NCI-H1436 treated with DMSO at 0.1 percent for 48 hours (cell line): ENCODE measurements at places on chromosomes 2 and 18.

- DNase-seq, result no peak
Observed at GRCh38 chr18:53907921-53908320, 316.5 kb downstream of the MBD2 start.

- no peak for DNase-seq
Observed at GRCh38 chr18:5166606-5167280, 30.3 kb downstream of the AKAIN1 start.

DNA sequence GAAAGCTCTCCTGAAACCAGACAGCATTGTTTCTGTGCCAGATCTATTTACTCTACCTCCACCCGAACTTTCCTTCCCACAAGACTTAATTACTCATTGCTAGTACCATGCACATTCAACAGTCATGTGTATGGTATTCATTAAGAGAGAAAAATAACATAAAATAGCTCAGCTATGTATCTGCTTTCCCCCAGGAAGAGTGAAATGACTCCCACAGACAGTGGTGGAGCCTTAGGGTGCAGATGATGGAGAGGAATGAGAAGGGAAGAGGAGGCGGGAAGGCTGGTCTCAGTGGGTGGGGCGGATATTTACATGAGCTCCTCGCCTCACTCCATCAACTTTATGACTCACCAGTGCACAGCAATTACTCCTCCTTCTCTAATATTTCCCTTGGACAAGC is 724.5 kb downstream of the EPHA4 start:
- no peak for DNase-seq

DNA sequence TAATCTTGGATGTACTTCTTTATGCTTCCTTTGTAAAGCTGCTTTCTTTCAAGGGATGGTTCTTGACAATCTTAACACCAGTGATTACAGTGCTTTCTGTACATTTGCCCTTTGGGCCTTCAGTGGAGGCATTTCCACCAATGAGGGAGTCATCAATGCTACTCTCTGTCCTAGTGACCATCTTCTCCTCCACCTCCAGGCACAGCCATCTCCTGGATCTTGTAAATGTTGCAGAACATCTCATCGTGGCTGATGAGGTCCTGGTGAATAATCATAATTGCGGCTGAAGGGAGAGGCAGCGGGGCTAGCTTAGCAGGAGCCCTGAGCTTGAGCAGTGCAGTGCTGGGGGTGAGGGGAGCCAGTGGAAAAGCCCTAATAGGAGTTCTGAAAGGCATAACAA is 32.5 kb downstream of the IDH1 start:
- no peak for DNase-seq

DNA sequence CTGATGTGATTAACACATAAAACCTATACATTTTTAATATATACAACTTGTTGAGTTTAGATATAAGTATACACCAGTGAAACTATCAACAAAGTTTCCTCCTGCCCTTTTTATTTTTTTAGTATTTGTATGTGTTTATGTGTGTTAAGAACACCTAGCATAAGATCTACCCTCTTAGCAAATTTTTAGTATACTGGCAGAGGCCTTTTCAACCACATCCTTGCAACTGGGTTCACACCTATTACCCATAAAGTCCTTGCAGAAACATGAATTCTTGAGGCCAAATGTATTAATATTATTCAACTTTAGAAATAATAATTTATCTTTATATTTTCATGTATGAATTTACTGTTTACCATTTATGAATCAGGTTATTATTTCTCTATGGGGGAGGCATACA is 119.7 kb upstream of the CRIM1 start:
- DNase-seq, result no peak

DNA sequence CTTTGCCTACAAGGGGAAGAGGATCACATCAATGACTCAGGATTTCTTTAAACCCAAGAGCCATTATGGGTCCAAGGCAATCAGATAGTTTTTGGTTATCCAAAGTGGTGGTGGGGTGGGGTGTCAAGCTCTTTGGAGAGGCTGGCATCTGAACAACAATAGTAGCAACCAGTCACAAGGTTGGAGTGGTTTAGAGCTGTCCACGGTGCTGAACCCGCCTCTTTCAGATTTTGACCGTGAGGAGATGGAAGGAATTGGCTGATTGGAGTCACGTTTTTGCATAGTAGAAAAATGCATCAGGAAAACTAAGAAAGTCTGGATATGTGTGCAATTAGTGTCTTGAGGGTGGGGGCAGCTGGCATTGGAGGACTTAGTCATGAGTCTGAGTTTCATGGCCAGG is 159.9 kb downstream of the LOXHD1 start:
- no peak for DNase-seq

DNA sequence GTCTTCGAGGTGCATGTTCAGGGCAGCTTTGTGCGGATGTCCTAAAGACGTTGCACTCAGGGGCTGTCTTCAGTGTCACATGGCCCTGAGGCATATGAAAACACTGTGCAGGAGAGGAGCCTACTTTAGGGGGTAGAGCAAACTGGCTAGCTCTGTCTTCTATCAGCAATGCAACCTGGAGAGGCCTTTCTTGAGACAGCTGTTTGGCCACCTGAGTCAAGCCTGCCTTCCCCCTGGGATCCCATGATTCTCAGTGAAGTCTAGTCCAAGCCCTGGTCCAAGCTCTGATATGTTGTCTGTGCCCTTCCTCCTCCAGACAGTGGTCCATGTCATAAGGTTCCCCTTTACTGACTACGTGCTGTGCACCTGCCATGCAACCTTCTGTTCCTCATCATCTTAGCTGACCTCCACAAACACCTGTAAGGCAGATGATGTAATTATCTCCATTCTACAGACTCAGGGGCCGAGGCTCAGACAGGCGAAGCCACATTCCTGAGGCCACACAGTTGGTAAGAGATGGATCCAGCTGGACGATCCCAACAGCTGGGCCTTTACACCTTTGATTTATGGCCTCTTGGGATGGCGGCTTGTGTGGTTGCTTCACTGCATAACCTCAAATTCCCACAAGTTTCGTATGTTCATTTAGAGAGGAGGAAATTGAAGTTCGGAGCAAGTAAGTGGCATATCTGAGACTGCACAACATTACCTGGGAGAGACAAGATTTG is 109.9 kb downstream of the COPS8 start:
- DNase-seq, result no peak

DNA sequence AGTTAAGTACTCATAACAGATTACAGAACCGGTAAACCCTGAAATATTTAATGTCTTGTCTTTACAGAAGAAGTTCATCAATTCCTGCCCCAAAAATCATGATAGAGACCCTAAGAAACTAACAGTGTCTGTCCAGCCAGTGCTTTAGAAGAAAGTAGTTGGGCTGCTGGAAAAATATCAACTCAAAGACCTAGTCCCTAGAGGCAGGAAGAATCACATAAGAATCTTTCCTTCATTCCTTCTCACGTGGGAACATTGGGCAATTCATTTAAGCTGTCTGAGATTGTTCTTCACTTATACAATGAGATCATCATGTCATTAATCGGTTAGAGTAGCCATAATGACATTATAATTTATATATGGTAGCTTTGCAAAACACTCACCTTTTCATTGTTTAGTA is 156.4 kb downstream of the CCBE1 start:
- DNase-seq, result no peak

DNA sequence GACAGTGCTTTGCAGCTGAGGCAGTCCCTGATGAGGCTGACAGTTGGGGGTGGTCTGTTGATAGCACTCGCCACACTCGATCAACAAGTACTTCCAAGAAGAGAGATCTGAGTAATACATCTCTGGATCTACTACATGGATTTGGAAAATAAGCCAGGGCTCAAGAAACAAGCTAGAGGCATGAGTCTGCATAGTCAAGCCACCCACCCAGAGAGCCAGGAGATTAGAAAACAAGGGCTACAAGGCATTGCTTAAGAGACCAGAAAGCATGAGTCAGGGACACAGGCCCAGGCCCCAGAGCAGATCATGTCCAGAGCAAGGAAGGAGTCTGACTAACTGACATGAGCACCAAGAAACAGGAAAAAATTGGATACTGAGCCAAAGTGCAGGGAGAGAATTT is 196.9 kb upstream of the CWC22 start:
- DNase-seq, result no peak

GRCh38 chr2:22124003-22124402 is 1000.2 kb downstream of the TDRD15 start:
- DNase-seq, result no peak

- no peak for DNase-seq
Observed at GRCh38 chr2:60336442-60337141, 216.9 kb downstream of the BCL11A start.

DNA sequence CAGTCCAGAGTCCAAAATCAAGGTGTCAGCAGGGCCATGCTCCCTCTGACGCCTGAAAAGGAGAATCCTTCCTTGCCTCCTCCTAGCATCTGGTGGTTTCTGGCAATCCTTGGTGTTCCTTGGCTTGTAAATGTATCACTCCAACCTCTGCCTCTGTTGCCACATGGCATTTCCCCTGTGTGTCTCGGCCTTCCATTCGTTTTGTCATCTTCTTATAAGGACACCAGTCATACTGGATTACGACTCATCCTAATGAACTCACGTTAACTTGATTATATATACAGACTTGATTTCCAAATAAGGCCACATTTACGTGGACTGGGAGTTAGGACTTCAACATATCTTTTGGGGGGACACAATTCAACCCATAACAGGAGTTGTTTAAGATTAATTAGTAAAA is 15.8 kb downstream of the PMAIP1 start:
- DNase-seq, result no peak

GRCh38 chr2:64104933-64105332 is 39.3 kb downstream of the PELI1 start:
- DNase-seq, result no peak

GRCh38 chr2:19158896-19159295 is 199.5 kb downstream of the OSR1 start:
- no peak for DNase-seq

DNA sequence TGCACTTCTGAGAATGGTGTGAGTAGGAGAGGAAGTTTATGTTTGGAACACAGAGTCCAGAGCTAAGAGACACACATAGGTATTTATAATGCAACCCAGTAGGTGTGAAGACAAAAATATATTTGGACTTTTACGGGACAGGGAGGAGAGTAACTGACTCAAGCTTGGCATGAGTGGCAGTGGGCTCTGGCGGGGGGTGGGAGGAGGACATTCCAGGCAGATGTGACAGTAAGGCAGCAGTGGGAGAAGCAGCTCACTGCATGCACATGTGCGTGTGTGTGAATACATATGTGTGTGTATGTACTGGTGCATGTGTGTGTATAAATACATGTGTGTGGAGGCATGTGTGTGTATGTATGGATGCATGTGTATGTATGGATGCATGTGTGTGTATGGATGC is 51.4 kb downstream of the DCDC2C start:
- no peak for DNase-seq

GRCh38 chr2:20232837-20233207 is 7.9 kb upstream of the SDC1 start:
- DNase-seq, result no peak

- no peak for DNase-seq
Observed at GRCh38 chr2:434625-435024, 146.7 kb upstream of the ALKAL2 start.

- no peak for DNase-seq
Observed at GRCh38 chr2:9214873-9215272, 8.3 kb downstream of the ASAP2 start.

- no peak for DNase-seq
Observed at GRCh38 chr2:101474731-101475384, at the start of gene RFX8. RFX8 (minus strand) TSS chr2:101475112; CDS start chr2:101466848, 8,264 bp downstream.

DNA sequence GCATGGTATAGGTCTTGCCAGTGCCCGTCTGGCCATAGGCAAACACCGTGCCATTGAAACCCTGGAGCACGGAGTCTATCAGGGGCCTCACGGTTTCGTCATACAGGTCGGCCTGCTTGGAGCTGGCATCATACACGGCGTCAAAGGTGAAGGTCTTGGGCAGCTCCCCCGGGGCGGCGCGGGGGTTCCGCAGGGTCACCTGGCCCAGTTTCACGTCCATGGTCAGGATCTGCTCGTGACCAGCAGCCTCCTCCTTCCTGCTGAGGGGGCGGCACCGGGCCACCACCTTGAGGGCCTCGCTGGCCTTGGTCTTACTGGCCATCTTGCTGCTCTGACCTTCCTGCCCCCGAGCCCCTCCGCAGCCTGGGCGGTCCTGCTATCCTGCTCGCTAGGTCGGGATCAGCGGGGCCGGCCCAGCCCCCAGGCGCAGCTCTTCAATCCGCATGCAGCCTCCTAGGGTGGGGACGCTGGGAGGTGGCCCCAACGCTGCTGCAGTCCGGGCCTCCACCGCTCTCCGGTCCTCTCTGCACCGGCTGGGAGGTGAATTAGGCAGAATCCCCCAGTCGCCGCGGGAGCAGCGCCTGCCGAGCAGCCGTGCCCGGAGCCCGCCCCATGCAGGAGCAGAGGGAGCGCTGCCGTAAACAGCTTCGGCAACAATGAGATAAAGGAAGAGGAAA is 563 bp downstream of the KIF3C start:
- DNase-seq, result no peak

- no peak for DNase-seq
Observed at GRCh38 chr18:12783524-12783923, 80.7 kb downstream of the PSMG2 start.

DNA sequence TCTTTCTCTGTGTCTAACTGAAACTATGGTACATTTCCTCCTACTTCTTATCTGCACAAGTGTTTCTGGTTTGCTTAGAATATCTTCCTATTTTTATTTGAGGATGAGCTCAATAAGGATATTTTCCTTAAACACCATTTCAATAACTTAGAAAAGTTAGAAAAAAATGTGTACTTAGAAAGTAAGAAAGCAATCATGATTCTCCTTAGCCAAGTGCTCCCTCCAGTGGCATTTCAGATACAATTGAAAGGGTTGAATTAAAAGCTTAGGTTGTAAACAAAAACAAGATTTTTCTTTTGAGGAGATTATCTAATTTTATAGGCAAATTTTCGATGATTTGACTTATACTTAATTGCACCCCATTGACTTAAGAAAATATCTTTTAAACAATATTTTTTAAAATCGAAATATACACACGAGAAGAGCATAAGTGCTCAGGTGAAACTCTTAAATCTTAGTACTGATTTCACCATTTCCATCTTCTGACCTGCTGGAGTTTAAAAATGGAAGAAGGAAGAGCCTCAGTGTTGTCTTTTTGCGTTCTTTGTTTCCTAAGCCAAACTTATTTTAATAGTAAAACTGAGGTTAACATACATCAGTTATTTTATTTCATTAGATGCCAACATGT is 26.9 kb downstream of the C18orf63 start:
- DNase-seq, result no peak

DNA sequence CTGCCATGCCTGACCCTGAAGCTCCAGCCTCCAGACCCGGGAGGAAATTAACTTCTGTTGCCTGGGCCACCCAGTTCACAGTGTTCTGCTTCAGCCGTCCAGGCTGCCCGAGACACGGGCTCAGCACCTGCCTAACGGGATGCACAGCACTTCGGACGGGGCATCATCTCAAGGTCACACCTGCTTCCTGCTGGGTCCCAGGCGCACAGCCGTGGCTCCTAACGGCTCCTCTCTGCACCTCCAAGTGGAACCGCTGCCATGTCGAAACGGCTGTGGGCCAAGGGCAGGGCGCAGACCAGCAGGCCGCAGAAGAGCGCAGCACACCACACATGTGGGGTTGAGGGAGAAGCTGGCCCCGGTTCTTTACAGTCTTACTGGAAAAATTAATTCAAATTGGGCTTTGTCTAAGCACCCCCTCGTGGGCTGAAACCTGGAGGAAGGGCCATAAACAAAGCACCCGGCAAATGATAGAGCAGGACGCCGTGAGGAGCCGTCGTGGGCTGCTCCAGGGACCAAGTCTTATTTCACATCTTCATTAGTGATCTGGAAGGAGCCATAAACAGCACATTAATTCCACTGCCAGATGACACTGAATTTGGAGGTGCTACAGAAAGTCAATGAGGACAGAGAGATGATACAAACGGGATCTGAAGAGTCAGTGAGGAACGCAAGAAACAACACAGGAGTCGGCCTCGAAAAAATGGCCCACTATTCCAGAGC is 59.6 kb downstream of the EIPR1 start:
- no peak for DNase-seq

- DNase-seq, result no peak
Observed at GRCh38 chr2:33595385-33595784, 3.7 kb downstream of the FAM98A start.
